ENCODE measurements at places on chromosomes 16 and 17.

GRCh38 chr16:69669577-69669976, 56.8 kb downstream of the NQO1 start:
- DNase-seq = no peak

- no peak for DNase-seq
Measured at GRCh38 chr16:59878479-59878878, 1144.4 kb upstream of the GOT2 start.

DNA sequence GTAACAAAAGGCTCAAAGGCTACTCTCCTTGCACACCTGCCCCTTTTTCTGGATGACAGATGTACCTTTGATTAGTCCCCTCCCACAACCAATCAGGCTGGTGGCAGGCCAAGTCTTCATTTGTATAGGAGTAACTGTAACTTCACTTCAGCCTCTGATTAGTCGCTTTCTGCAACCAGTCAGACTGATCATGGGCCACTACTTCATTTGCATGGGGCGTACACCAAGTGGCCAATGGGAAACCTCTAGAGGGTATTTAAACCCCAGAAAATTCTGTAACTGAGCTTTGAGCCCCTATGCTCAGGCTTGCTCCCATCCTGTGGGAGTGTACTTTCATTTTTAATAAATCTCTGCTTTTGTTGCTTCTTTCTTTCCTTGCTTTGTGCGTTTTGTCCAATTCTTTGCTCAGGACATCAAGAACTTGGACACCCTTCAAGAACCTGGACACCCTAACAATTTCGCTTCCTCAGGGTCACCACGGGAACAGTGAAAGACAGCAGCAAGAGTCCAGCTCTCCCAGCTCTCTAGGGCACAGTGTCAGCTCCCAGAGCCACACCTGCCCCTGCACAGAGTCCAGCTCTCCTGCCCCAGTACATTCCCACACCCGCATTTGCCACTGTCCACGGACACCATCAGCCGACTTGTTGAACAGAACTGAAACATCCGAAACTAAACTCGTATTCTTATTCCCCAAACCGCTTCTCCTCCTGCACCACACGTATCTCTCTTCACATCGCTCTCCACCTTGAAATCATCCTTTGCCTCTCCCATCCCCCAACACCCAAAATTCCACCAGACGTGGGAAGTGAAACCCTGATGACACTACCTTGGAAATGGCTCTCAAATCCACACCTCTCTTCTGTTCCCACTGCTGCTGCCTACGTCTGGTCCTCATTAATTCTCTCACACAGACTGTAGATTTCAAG, 53.4 kb downstream of the ABCC12 start:
- no peak for DNase-seq

DNA sequence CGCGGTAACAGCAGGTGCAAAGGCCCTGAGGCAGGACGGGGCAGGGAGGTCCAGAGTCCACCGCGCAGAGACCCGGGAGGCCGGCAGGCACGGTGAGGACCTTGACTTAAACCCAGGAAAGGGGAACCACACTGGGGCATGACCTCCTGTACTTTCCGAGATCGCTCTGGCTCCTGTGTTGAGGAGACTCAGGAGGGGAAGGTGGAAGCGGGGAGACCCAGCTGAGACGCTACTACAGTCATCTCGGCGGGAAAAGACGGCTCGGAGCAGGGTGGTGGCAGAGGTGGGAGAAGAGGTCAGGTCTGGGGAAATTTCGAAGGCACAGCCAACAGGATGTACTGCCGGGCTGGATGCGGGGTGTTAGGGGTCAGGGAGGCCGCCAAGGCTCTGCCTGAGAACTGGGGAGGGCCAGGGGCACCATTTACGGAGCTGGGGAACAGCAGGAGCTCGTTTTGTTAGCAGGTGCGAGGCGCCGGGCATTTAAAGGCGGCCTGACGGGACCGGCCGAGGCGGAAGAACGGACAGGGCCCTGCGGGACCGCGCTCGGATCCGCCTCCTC, 22.3 kb downstream of the NPTX1 start:
- no peak for DNase-seq

GRCh38 chr17:42171831-42172230, 9.1 kb downstream of the KCNH4 start:
- no peak for DNase-seq

- no peak for DNase-seq
Measured at GRCh38 chr16:74760007-74760767, 14.4 kb downstream of the FA2H start.

GRCh38 chr17:27381007-27381501, 75.2 kb upstream of the KSR1 start:
- peak; percentile 35 for DNase-seq

GRCh38 chr16:24035127-24035842, 199.5 kb downstream of the PRKCB start:
- DNase-seq = no peak

GRCh38 chr16:65281586-65281985, 159.7 kb upstream of the CDH11 start:
- DNase-seq = no peak

- DNase-seq = peak; percentile 33
Measured at GRCh38 chr16:85616607-85617321, 3.6 kb downstream of the GSE1 start.

- no peak for DNase-seq
Measured at GRCh38 chr17:70190959-70191805, 21.9 kb downstream of the KCNJ2 start.

- DNase-seq = no peak
Measured at GRCh38 chr16:85330694-85331188, 218.5 kb upstream of the CIBAR2 start.

DNA sequence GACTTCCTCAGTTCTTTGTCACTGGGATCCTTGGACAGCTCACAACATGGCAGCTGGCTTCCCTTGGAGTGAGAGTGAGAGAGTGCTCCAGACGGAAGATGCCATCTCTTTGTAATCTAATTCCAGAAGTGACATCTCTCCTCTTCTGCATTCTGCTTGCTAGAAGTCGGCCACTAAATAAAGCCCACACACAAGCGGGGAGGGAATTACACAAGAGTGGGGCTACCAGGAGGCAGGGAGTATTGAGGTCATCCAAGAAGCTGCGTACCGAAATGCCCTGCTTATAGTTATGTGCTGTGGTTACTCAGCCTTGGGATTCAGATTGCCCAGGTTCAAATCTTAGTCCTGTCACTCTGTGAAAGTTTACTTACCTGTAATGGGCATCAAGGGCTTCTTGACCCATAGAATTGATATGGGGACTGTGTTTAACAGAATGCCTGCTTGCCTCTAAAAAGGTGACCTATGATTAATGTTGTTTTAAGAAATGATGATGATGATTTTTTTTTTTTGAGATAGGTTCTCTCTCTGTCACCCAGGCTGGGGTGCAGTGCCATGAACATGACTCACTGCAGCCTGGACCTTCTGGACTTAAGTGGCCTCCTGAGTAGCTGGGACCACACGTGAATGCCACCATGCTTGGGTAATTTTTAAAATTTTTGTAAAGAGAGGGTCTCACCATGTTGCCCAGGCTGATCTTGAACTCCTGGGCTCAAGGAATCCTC, 120.9 kb upstream of the HS3ST2 start:
- DNase-seq = no peak

DNA sequence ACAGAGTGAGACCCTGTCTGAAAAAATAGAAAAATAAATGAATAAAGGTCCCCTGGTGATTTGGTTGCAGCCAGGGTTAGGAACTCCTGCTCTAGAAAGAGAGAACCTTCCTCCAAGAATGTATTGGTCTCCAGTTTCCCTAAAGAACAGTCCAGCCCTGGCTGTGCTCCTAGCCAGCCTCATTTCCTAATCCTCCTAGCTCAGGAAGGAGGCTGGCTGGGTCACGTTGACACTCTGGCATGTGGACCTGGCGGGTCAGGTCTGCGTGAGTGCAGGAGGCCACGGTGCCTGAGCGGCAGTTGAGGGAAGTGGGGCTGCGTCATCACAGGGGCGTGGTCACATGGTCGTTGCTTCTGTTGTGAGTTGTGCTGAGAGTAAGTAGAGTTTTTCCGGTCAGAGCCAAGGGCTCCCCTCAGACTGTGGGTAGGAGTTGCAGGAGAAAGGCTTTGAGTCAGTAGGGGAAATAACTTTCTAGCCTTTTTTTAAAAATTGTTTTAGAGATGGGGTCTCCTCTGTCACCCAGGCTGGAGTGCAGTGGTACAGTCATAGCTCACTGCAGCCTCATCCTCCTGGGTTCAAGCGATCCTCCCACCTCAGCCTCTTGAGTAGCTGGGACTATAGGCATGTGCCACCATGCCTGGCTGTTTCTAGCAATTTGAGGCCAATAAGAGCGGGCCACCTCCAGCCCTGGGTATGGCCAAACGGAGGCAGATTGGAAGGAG, 194.0 kb upstream of the CIBAR2 start:
- peak; percentile 74 for DNase-seq

DNA sequence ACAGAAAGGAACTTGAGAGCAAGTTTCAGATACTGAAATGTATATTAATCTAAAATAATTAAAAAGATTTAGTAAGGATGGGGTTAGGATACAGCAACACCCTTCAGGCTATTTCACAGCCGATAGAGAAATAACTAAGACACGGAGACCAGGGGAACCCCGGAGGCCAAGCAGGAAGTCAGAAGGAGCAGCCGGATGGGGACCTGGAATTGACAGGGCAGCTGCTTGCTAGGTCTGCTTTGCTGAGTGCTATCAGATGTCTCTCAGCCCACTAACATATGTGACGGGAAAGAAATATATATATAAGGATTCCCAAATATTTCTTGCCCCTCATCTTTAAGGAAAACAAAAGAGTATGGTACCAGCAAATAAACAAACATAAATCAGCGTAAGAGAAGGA, 154.1 kb upstream of the CDH5 start:
- no peak for DNase-seq

GRCh38 chr17:73379826-73380225, 68.0 kb upstream of the CDC42EP4 start:
- DNase-seq = no peak

- no peak for DNase-seq
Measured at GRCh38 chr17:42843358-42843934, 934 bp upstream of the AOC2 start.

GRCh38 chr16:82059983-82060421, 24.9 kb downstream of the HSD17B2 start:
- no peak for DNase-seq

DNA sequence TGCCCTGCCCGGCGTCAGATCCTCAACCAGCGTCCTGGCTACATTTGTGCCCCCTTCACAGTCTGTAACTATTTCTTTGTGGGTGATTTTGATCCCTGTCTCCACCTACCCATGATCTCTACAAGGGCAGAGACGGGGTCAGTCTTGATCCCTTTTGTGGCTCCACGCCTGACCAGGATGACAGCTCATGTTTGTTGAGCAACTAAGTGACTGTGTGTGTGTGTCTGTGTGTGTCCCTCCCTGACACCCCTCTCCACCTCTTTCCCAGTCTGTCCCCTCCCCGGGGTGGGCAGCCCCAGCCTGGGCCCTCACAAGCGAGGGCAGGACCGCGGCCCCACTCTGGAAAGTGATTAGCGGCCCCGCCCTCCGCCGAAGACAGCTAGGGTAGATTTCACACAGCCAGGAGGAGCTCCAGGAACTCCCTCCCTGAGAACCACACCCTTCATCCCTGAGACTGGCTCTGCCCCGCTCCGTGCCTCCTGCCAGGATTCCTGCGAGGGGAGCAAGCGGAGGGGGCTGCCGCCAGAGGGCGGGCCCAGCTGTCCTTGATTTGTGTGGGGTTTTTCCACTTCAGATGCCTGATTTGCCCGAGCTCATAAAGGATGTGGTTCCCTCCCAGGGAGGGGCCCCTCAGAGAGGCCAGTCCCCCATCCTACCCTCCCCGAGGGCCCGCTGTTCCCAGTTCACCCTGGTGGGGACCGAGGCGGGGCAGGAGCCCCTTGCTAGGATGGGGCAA, 5.3 kb upstream of the HS3ST6 start:
- DNase-seq = no peak
